ENCODE measurements at places on chromosomes 12 and 14. TPM values are rescaled to one million over a fixed set of nuclear protein-coding genes. Genes with fewer than 3 reads are reported as not detected.

GARIN6 gene
- total RNA-seq, result 0.30 TPM

SOAT2 gene
- not detected for total RNA-seq

GALNT16 gene
- 17.8 TPM for total RNA-seq

GRCh38 chr14:54565785-54566409 lies 1.0 kb upstream of the SAMD4A start:
- peak; percentile 71 for ATAC-seq

DNA sequence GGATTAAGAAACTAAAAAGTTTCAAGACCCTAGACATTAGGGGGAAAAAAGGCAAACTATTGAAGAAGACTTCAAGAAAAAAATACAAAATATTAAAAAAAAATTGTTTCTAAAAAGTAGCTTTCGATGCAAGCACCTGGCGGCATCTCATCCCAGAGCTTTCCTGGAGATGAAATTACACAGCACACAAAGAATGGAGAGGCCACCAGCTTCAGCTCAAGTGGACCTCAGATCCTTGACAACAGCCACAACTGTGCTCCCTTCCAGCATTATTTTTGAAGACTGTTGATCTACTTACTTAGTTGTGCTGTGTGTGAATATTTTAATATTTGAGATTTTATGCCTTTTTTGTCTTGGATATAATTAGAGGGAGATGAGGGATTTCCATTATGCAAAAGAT lies 479.0 kb downstream of the GLT1D1 start:
- ATAC-seq, result no peak

GRCh38 chr12:92943482-92944250 lies 14.6 kb upstream of the EEA1 start:
- no peak for ATAC-seq

DNA sequence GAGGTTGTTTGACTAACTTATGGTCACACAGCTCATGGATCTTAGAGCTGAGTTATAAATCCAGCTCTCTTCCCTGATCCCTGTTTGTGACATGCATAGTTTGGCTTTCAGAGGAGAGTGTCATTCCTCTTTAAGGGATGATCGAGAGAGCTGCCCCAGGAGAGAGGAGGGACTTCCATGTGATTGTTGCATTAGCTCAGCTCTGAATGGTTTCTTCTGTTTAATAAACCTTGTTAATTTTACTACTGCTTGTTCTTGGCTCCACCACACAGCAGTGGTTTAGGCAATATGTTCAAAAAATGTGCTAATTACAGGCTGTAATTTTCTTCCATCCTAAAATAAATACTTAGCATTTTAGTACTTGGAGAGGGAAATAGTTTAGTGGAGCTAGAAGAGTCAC lies 152.5 kb downstream of the C12orf75 start:
- ATAC-seq, result no peak

- ATAC-seq, result no peak
Measured at GRCh38 chr14:92026548-92027190, 13.2 kb downstream of the TRIP11 start.

Measured in motor neuron (in vitro differentiated cells).